ENCODE measurements at places on chromosomes 12 and 14.
A peak's percentile ranks its signal among the peaks of the same experiment; 100 is the strongest.

- no peak for DNase-seq
Observed at GRCh38 chr14:55332654-55333570, 61.7 kb downstream of the FBXO34 start.

GRCh38 chr14:91372671-91373495 lies 44.7 kb downstream of the CCDC88C start:
- no peak for DNase-seq

DNA sequence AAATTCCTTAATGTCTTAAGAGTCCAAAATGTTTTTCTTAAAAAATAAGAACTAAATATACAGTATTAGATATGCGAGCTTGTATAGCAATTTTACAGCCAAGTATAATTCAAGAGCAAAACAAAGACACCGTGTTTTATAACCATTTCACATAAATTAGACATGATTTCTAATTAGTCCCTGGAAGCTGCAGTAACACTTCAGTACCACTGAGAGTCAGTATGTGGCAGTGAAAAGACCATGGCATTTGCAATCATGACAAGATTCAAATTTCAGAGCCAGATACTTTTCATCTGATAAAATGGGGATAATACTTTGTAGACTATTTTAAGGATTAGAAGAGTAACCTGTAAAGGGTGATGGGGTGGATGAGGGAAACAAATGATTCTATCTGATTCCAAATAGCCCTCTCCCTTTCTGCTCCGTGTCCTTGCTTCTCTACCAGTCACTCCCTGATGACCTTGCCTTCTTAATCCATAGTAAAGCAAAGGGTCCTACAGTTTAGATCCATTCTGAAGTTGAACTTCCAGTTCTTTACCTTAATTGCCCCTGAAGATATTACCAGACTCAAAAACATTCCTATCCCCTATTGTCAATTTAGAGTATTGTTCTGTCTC lies 145.4 kb upstream of the ABCD2 start:
- DNase-seq, result no peak

- no peak for DNase-seq
Observed at GRCh38 chr14:24965934-24966578, 83.9 kb downstream of the STXBP6 start.

- no peak for DNase-seq
Observed at GRCh38 chr14:36465178-36465577, 54.9 kb downstream of the NKX2-1 start.

- DNase-seq, result no peak
Observed at GRCh38 chr12:31620311-31620710, 29.4 kb upstream of the DENND5B start.

- no peak for DNase-seq
Observed at GRCh38 chr14:32472076-32472475, 143.0 kb downstream of the AKAP6 start.

GRCh38 chr12:40146800-40147797 lies 41.2 kb upstream of the SLC2A13 start:
- DNase-seq, result no peak

DNA sequence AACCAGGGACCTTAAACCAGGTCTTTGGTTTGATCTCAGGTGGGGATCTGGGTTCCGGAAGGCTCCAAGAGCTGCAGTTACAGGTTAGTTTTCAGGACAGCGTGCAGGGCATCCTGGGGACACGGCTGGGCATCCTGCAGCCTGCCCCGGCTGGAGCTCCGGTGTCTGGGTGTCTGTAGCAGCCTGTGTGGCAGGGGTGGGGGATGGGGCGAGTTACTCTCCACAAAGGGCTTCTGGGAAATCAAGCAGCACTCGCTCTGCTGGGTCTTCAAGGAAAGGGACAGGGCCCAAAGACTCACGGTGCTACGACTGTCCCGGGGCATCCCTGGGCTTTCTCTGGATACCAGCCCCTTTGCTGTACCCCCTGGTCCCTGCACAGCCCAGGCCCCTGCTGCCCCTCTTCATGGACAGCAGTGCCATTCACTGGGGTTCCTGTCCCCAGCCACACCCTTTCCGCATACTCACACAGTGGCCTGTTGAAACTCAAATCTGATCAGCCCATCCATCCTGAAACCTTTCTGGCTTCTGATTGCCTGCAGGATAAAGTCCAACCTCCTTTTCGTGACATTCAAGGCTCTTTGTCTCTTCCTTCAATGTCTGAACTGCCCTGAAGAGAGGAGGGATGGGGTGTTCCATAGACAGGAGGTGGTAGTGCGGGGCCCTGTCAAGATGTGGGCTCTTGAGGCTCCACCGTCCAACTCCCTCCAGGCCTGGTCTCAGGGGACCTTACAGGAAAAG lies 22.2 kb upstream of the PPP1R13B start:
- DNase-seq, result no peak

- no peak for DNase-seq
Observed at GRCh38 chr14:71539650-71540285, 392.5 kb upstream of the RGS6 start.

DNA sequence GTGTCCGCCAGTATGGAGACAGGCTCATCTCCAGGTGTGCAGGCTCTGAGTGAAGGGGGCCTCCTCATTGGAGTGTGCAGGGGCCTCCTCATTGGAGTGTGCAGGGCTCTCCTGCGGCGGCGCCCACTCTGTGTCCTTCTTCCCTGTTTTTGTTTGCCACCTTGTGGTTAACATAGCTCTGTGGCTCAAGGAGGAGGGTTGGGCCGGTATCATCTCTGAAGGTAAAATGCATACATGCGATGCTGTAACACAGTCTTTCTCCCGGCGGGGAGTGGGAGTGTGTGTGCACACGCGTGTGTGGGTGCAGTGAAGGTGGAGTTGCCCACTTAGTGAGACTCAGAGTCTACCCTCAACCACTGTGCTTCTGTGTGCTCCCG lies 429.4 kb downstream of the ZFP36L1 start:
- DNase-seq, result no peak

- no peak for DNase-seq
Observed at GRCh38 chr12:6830286-6830890, 2.2 kb downstream of the P3H3 start.

- DNase-seq, result no peak
Observed at GRCh38 chr12:124679533-124680371, 112.3 kb upstream of the NCOR2 start.

- DNase-seq, result no peak
Observed at GRCh38 chr12:24582954-24583601, 365.8 kb downstream of the BCAT1 start.

- DNase-seq, result no peak
Observed at GRCh38 chr12:103829092-103829491, 11.9 kb downstream of the NT5DC3 start.

DNA sequence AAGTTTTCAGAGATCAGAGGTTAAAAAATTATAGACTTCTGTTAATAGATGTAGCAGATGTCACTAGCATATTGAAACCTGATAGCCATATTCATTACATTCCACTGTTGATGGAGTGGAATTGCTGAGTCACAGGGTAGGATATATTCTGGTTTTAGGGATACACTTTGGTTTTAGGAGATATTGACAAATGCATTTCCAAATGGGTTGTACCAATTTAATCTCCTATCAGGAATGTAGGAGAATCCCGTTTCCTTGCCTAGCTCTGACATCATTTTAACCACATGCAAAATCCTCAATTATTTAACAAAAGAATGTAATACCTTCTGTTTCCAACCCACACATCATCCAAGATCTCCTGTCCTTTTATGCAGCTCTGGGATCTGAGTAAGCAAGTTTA lies 30.7 kb upstream of the ESR2 start:
- DNase-seq, result no peak

DNA sequence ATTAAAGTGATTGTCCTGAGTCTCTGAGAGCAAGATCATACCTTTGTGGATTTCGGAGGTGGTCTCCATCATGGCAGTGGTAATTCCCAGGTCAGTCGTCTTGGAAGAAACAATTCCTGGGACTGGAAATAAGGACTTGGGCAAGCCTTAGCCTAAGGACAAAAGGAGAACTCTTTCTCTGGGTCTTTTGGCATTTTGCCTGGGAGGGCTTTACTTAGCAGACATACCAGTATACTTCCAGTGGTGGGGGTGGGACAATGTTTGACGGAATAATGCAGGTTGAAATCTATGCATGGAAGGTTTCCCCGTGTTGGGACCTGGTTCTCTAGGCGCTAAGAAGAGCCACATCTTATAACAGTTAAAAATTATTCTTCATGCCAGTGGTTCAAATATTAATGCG lies 70.4 kb upstream of the USP44 start:
- DNase-seq, result no peak

- no peak for DNase-seq
Observed at GRCh38 chr12:40727774-40728483, 35.7 kb downstream of the CNTN1 start.

DNA sequence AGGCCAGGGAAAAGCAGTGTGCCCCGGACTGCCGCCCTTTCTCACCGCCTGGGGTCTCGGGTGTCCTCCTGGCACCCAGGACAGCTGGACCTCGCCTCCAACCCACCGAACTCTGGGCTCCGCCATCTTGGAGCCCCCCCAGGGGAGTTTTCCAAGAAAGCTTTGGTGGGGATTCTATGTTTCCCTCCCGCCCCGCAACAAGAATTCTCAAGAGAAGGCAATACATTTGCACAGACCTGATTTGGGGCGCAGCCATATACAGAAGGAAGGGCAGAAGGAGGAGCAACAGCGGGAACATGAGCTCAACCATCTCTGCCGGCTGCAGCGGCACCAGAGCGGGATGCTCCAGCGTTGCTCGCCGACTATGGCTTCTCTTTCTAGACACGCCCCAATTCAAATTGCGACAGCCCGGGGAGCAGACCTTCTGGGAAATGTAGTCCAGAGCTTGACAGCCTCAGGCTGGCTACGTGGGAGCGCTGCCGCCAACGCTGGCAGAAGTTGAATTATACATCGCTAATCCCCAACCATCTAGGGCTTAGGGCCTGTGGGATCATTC lies at the start of gene RDH11:
TSS of gene RDH11 (minus strand) at position 371 of the 556 bp plus-strand sequence. CDS start at position 310, 61 bp downstream.
- DNase-seq, result peak; percentile 77

- DNase-seq, result no peak
Observed at GRCh38 chr12:113727651-113728061, 238.5 kb downstream of the RBM19 start.

DNA sequence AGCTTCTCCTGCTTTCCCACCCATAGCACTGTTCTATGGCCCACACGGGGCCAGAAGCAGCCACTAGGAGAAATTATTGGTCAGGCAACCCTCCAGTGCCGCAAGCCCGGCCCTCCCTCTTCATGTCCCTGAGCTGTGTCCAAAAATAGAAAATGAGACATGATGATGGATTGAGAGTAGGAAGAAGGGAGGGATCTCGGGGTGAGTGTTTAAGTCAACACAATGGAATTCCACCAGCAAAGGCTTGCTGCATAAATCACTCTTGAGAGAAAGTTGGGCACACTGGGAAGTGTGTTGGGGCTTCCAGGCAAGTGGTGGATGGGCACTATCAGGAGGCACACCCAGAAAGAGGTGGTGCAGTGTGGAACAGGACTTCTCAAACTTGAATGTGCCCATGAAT lies 94.2 kb downstream of the LLPH start:
- no peak for DNase-seq

DNA sequence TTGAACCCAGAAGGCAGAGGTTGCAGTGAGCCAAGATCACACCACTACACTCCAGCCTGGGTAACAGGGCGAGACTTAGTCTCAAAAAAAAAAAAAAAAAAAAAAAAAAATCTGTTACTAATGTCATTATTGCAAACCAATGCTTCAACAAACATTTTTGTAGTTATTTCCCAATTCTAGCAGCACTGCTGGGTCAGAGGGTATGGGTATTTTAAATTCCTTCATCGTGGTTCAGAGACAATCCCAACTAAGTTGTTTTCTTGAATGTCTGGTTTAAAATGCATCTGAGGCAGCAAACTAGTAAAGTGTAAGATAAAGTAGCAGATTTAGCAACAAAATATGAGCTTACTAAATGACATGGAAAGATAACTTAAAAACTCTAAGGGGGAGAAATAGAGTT lies 65.6 kb downstream of the FERMT2 start:
- DNase-seq, result no peak

GRCh38 chr12:80802652-80803400 lies 86.1 kb downstream of the MYF5 start:
- no peak for DNase-seq

DNA sequence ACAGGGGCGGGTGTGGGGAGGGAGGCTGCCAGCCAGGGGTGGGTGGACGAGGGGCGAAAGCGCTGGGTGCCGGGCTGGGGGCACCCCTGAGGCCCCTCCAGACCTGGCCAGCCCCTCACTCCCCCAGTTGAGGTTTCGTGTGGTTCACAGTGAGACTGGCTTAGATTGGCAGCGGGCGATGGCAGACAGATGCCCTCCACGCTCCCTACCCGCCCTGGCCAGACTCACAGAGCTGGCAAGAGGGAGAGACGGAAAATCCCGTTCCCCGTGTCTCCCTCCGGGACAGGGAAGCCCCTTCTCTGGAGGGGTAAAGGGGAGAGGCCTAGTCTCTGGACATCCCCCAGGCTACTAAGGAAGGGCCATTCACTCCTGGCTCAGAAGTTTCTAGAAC lies 33.2 kb upstream of the VPS37B start:
- no peak for DNase-seq

GRCh38 chr14:28767030-28767852 lies 654 bp downstream of the FOXG1 start:
- DNase-seq, result no peak

- no peak for DNase-seq
Observed at GRCh38 chr12:12735301-12735700, 18.1 kb downstream of the CDKN1B start.

- DNase-seq, result no peak
Observed at GRCh38 chr12:44428825-44429224, 447.3 kb downstream of the NELL2 start.

DNA sequence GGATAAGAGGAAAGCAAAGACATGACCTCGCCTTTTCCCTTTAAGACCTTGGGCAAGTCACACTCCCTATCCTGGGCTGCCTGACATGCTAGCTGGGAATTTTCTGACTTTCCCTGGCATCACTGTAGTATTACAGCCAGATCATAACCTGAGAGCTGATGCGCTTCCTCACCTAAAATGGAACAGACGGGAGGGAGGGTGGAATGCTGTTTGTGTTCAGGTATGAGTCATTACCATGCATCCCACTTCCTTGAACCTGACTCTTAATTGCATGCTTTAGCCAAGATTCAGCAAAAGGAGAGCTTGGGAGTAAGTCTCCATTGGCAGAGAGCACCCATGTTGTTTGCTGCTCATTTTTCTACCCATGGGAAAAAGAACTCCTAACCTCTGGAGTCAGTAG lies 156.5 kb downstream of the KCNK10 start:
- DNase-seq, result no peak

GRCh38 chr12:48122065-48122834 lies 3.1 kb downstream of the PFKM start:
- DNase-seq, result no peak

Measured in activated CD8-positive, alpha-beta memory T cell treated with anti-CD3 and anti-CD28 coated beads, Interleukin-2, amount 50 U/mL, for 4 hours (primary cell).